ENCODE measurements at places on chromosomes 6 and 20. TPM values are rescaled to one million over a fixed set of nuclear protein-coding genes. Genes with fewer than 3 reads are reported as not detected.

DNA sequence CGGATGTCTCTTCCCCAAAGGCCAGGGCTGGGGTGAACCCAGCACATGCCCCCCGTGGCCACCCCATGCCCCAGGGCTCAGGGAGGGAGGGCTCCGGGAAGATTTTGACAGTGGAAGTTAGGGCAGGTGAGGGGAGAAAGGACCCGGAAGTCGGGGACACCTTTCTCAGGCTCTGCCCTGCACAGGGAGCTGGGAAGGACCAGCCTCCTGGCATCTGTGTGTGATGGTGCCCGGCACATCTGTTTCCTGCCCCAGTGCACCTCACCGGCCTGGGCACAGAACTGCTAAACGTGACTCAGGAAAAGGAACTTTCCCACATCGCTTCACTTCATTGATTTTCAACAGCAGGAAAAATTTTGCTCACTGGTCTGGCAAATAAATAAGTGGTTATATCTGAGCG is 141.1 kb upstream of the AFDN start:
- no peak for DNase-seq

- DNase-seq, result no peak
Observed at GRCh38 chr6:39420300-39421265, 98.1 kb upstream of the KCNK16 start.

GRCh38 chr20:11156922-11157321 is 483.1 kb upstream of the JAG1 start:
- DNase-seq, result no peak

Gene ZNF334
- 1.2 TPM for total RNA-seq

Gene KIF13A
- total RNA-seq, result not detected

Gene XRN2
- total RNA-seq, result 94.0 TPM
